Iris pigment epithelial cell (primary cell): ENCODE measurements at places on chromosomes 12 and 14.
A peak's percentile ranks its signal among the peaks of the same experiment; 100 is the strongest.

DNA sequence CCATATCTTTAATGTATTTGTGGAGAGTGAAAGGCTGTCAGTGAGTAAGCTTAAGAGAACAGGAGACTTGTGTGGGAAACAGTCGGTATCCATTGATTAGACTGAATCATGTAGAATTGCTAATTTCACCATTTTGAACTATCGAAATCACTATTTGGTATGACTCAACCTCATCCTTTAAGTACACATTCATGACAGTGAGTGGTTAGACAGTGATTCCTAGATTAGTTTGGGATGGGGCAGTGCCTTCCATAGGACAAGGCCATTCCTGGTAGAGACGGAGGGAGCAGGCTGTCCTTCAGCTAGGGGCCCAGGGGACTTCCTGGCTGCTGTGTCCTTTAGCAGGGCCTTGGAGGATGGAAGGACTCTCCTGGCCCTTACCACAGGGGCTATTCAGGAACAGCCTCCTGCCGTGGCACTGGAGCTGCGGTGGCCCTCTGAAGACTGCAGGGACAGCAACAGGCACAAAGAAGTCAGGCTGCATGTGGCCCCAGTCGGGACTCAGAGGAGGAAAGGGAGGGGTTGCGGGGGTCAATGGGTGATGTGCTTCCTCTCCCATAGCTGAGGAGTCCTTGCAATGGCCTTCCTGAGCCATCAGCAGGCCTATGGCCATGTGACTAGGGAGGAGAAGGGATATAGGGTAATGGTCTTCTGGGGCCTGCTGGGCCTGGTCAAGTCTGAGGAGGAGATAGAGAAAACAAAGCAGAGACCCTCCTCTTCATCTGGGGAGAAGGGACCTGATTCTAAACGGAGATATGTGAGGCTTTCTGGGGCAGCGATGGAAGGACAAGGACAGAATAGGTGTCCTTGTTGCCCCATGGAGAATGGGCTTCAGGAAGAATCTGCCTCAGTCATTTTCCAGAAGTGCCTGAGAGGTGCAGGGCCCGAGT is 11.2 kb downstream of the SERPINA1 start:
- DNase-seq = no peak

DNA sequence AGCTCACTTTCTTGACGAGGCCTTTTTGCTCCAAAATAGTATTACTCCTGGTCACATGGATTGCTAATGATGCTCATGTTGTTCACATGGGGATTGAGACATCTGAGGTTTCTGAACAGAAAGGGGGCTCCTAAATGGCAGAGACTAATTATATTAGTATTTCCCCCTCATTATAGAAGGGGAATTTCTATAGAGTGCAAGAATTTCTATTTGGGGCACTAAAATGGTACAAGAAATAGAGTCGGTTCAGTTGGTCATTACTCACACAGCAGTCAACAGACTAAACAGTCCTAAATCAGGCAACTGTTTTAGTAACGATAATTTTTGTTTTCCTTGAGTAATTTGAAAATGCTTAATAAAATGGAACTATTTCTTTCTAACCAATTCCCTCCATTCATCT is 108.9 kb downstream of the DACT1 start:
- DNase-seq = no peak

DNA sequence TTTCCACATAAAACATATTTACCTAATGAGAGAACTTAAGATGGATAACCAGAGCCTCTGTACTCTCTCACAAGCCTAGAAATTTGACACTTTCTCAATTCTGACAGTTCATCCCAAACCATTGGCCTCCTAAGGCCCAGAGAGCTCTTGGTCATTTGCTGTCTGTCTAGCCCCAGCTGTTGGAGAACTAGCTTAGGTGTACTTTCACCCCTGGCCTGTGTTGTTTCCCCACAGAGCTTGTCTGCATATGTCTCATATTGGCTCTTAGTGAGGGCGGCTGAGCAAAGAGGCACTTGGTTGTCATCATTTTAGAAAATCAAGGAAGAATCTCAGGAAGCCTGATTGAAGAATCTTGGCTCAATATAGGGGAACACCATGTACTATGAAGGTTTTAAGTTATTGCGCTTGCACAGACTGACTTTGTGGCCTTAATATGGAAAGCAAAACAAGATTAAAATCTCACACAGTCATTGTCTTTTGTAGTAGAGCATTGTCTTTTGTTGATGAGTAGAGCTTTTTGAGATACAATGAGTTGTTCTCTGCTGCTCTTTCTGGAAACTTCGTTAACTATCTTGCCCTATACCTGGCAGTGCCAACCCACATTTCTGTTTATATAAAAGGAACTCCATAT is 324.6 kb downstream of the RAD51B start:
- peak; percentile 97 for DNase-seq

GRCh38 chr12:43151441-43151981 is 400.5 kb downstream of the ADAMTS20 start:
- DNase-seq = no peak

DNA sequence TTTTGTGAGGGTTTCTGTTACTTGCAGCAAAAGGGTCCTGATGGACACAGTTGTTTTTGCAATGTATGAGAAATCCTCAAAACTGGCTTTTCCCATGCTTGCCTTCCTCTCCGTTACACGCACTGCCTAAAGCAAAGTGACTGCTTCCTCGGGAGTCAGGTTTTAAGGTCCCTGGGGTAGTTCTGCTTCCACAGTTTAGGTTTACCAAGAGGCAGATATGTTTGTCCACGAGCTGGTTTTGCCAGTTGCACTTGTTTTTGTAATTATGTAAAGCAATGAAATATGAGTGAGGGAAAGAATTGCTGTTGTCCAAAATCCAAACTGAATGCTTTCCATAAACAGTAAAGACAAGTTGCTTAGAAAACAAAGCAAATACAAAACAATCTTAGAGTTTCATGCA is 290.7 kb upstream of the AMIGO2 start:
- no peak for DNase-seq

DNA sequence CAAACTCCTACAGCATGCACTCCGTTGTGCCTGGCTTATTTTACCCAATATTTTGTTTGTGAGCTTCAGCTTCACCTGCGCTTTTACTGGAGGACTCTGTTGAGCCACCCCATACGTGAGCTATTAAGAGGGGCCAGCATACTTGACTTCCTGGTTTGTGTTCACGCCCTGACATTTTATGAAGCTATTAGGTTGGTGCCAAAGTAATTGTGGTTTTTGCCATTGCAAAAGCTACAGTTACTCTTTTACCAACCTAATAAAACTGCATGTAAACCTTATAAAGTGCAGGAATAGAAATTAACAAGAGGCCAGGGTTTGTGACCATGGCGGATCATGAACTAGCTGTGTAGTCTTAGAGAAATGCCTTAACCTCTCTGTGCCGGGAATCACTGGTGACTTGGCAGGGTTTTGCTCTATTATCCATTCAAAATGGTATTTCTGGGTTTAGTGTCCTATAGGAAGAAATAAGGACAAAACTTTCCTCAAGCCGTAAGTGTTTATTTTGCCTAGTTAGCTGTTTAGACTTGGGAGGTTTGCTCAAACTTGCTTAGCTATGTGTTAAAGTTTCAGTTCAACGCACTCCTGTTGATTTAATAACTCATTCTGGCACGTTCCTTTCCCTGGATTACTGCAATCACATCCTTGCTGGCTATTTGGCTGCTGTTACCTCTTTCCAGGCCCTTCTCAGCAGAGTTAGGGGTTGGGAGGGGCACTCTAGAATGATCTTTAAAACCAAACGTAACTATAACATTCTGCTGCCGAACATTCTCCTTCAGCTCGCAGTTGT is 1027.6 kb downstream of the BCL11B start:
- DNase-seq = no peak

DNA sequence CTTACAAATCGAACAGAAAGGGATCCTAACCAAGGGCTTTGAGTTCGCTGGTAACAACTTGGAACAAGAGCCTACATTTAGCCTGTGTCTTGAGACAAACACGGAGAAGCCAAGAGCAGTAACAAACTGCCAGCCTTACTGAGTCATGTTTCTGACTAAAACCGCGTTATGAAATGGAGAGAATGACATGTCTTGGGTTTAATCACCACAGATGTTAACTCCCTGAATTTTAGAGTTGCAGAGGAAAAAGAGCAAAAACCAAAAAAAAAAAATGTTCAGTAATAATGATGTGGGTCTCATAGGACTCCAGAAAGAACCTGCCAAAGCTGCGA is 1.0 kb downstream of the BLTP3B start:
- DNase-seq = peak; percentile 96

DNA sequence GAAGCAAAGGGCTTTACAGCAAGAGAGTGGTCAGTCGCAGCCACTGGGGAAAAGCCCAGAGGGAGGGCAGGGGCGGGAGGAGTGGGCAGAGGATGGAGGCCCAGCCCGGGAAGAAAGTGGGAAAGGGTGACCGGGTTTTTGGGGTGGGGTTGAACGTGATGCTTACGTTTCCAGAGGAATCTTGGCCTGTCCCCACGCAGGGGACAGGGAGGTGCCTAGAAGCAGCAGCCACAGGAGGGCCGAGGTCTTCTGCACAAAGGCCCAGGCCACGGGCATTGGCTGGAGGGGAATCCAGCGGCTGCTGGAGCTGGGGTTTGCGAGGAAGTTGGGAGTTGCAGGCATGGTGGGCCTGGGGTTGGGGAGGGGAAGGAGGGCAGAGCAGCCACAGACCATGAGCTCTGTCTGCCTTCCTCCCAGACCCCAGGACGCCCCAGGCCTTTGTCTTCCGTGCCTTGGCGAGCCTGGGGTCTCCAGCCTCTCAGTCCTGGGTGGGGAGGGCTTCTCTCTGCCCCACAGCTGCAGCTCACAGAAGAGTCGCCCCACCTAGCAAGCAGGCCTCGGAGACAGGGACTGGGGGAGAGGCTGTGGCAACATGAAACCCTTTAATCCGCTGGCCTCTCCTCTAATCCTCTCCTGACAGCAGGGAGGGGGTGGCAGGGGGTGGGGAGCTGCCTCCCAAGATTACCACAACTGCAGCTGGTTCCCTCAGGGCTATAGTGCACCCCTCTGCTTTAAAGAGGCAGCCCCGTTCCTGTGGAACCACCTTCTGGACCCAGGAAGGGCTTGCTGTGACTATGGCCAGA is at the start of gene CACNA2D4:
CACNA2D4 (minus strand) TSS at position 572 of the 803 bp plus-strand sequence; CDS start at position 393, 179 bp downstream.
- DNase-seq = peak; percentile 11

- peak; percentile 55 for DNase-seq
Observed at GRCh38 chr14:47442211-47442610, 233.2 kb downstream of the MDGA2 start.

- no peak for DNase-seq
Observed at GRCh38 chr12:111166779-111167540, 201.9 kb downstream of the PHETA1 start.

DNA sequence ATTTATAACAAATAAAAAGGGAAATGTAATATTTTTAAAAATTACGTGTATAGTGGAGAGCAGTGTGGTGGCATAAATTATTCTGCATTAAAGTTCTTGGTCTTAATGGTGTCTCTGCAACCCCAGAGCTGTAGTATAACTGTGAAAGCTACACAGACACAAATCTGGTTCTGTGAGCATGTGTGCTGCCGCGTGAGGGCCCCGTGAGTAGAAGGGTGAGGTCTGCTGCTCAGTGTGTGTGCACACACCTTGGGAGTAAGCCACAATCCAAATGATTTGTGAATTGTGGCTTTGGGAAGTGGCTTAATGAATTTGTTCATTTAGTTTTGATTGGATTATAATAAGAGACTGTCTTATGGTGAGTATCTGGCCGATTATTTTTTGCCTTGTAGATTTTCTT is 16.8 kb downstream of the PELI2 start:
- no peak for DNase-seq

DNA sequence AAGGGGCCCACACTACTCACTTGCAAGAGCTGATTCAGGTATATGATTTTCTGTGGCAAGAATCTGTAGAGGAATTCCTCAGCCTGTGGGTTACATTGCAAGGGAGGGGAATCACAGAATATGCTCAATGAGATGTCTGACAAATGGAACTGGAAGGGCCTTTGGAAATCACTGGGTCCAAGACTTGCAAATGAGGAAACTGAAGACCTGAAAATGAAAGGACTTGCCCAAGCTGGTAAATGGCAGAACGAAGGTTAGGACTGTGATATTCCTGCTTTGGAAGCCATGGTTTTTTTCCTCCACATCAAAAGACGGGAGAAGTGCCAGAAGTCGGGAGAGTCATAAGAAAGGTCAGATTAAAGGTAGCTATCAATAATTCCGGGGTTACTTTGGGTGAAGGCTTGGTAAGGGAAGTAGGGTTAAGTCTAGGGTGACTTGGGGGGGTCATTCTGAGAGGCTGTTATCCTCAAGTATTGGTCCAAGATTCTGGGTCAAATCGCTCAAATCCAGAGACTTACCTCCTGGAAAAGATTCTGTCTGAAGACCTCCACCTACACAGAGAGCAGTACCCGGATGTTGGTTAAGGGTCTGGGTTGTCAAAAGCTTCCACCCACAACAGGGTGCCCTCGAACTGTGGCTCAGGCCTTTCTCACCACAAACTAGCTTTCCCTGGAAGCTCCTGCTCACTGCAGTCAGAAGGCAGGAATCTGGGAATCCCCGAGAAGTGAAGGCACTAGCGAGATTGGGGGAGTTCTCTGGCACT is 539 bp downstream of the PSME2 start:
- DNase-seq = peak; percentile 44

GRCh38 chr12:116046039-116046438 is 231.5 kb downstream of the MED13L start:
- no peak for DNase-seq

- DNase-seq = no peak
Observed at GRCh38 chr12:92334552-92334951, 188.9 kb upstream of the BTG1 start.

- peak; percentile 8 for DNase-seq
Observed at GRCh38 chr14:62706217-62706616, 339.0 kb downstream of the KCNH5 start.

DNA sequence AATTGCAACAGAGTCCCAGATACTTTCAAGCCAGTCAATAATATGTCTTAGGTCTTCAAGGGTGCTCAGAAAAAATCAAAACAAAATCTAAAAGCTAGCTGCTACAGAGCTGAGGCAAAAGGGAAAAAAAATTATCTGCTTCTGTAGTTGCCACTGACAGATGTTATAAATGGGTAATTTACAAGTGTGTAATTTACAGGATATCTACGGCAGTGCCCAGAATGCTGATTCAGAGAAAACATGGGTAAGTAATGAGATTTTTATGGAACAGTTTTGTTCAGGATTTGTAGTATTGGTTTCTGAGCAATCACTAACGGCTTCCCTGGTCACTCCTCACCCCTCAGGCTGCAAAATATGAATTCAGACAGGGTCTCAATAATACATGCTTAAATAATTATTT is 234.1 kb downstream of the GALC start:
- DNase-seq = no peak

GRCh38 chr12:56116267-56117081 is at the start of gene RPL41:
TSS of gene RPL41 (plus strand) at chr12:56116633.
- DNase-seq = peak; percentile 90

- peak; percentile 2 for DNase-seq
Observed at GRCh38 chr12:91717804-91718203, 427.8 kb downstream of the BTG1 start.

DNA sequence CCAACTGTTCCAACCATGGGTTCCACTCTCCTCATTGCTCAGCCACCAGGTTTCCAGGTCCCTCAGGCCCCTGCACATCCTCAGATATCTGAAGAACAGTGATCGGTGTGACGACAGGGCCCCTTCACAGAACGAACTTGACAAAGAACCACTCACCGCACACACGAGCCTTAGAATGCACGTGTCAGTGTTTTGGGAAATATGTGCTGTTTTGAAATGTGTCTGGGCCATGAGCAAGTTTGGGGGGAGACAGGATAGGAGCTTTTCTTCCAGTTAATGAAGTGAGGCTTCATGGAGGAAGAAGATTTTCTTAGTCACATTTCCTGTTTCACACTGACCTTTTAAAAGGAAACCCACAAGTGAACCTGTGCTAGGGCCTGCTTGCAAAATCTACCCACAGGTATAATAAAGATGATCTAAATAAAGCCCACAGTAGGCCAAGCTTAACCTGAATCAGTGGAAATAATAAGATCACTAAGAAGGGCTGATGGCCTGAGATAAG is 58.6 kb downstream of the ZFP36L1 start:
- peak; percentile 37 for DNase-seq

GRCh38 chr12:3770891-3771290 is 18.0 kb upstream of the CRACR2A start:
- DNase-seq = peak; percentile 83
